GM12878 (cell line): ENCODE measurements at places on chromosomes 11 and 22.

DNA sequence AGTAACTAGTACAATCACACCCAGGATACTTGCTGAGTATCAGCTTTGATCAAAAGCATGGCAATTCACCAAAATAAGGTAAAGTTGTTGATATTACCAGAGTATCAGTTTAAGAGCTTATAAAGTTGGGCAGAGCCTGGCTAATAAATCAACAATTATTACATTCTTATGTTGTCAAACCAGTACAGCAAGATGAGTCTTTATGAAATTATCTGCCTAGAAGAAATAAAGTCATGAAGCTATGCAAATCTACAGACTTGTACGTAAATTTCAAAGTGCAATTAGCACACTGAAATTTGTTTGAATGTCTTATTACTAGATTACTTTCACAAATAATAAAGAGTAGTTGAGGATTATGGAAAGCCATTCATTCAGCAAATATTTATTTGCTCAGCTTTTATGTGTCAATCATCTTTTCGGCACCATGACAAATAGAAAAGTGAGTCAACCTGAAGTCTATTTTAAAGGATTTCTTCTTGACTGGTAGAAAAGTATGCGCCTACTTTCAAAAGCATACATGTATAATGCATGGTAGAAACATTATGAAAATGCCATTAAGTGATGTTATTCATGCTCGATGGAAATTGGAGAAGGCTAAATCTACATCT, 5.0 kb upstream of the ANO3 start:
- DNase-seq, result no peak

GRCh38 chr11:86241956-86242535, 2.5 kb upstream of the EED start:
- DNase-seq, result no peak

DNA sequence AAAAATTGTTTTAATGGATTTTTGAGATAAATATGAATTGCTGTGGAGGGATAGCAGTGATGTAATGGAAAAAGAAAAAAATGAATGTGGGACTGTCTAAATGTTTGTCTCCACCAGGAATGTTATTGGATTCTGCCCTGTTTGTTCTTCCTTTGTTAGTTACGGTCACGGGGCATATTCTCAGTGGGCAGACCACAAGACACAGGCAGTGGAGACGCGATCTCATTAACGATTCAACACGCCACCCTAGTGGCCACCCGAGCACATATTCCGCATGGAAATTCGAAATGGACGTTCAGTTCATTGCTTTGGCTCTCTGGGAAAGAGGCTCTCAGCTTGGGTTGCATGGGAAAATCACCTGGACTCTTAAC, 151.8 kb upstream of the TTC12 start:
- no peak for DNase-seq

- no peak for DNase-seq
Observed at GRCh38 chr11:803770-804598, 1.0 kb downstream of the PIDD1 start.

- DNase-seq, result no peak
Observed at GRCh38 chr11:48073031-48073861, 92.9 kb downstream of the PTPRJ start.

DNA sequence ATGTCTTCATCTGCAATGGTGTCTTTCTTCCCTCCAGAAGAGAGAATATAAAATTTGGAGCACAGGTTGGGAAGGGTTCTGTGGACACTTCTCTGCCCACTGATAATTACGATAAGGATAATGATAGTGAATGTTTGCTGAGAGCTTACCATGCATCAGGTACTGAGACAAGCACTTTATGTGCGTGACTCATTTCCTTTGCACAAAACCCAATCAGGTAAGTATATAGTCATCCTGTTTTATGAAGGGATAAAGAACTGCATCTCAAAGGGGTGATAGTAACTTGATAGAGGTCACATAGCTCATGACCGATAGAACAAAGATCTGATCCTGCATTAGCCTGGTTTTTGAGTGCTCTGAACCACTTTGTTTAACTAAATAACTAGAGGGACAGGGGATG, 9.4 kb downstream of the DRD2 start:
- no peak for DNase-seq

DNA sequence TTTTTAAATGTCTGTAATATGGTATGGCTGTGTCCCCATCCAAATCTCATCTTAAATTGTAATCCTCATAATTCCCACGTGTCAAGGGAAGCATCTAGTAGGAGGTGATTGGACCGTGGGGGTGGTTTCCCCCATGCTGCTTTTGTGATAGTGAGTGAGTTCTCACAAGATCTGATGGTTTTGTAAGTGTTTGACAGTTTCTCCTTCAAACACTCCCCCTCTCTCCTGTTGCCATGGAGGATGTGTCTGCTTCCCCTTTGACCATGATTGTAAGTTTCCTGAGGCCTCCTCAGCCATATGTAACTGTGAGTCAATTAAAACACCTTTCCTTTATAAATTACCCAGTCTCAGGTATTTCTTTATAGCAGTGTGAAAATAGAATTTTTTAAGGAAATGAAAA, 31.1 kb upstream of the CD44 start:
- no peak for DNase-seq

- no peak for DNase-seq
Observed at GRCh38 chr11:117830072-117830471, 5.5 kb upstream of the FXYD2 start.

GRCh38 chr11:746289-747157, 741 bp upstream of the TALDO1 start:
- no peak for DNase-seq
